ENCODE measurements at places on chromosomes 2 and 18.

- no peak for DNase-seq
Measured at GRCh38 chr18:24632158-24632988, 171.9 kb downstream of the HRH4 start.

DNA sequence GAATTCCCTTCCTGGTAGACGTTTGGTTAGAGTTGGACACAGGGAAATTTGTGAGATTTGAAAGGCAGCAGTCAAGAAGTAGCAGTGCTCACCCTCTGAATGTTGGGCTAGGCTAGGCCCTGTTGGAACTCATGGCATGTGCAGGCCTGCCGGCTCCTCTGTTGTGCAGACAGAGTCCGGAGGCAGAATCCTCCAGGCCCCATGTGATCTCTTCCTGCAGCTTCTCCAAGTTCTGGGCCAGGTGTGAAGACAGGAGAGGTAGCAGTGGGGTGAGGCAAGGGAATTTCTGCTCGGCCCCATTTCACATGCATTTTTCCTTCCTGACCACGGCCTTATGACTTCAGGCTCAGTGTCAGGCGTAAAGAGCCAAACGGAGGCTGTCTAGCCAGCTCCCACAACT is 36.9 kb upstream of the RAB31 start:
- DNase-seq = no peak

- DNase-seq = peak; percentile 96
Measured at GRCh38 chr2:172282944-172283343, 144.4 kb upstream of the ITGA6 start.

- DNase-seq = no peak
Measured at GRCh38 chr2:71685073-71685848, 231.9 kb downstream of the DYSF start.

DNA sequence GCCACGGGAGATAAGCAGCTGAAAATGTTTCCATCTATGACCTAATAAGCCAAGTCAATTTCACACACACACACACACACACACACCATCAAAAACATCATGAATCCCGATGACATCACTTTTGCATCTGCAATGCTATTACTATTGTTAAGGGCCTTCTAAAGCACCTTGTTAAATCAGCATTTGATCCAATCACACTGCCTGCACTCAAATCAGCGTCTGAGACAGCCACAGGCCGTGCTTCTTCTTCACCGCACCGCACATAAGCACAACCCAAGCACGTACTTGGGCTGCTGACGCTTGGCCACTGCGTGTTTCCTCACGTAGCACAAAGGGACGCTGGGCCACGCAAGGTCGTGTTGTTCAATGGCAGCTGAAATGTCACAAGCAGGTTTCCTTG is 15.8 kb upstream of the MTCL1 start:
- DNase-seq = no peak

DNA sequence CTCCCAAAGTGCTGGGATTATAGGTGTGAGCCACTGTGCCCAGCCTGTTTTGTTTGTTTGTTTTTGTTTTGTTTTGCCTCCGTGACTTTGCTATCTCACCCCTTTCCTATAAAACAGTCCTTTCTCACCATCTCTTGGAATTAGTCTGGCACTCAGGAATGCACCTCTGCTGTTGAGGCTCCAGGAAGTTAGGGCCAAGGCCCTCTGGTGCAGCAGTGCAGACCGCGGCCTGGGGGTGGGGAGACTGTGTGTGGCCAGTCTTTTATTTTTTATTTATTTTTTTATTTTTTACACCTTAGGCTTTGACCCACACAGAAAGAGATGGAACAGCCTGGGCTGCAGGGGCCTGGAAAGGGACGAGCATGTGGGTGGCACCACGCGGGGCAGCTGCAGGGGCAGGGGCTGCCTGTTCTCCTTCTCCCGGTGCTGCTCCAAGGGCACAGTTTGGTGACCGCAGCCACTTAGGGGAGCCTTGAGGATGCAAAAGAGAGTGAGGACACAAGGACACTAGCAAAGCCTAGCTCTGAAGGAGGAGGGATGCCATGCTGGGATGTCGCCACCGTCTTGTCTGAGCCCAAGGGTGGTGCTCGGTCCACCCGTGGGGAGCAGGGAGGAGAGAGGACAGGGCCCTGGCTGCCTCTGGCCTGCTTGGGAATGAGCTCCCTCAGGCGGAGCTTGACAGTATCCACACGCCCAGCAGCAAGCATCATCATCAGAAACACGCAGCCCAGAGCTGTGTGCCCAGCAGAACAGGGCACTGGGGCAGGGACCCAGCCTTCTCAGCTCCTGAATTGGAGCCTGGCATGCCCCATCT is 19.4 kb upstream of the ALPI start:
- no peak for DNase-seq

DNA sequence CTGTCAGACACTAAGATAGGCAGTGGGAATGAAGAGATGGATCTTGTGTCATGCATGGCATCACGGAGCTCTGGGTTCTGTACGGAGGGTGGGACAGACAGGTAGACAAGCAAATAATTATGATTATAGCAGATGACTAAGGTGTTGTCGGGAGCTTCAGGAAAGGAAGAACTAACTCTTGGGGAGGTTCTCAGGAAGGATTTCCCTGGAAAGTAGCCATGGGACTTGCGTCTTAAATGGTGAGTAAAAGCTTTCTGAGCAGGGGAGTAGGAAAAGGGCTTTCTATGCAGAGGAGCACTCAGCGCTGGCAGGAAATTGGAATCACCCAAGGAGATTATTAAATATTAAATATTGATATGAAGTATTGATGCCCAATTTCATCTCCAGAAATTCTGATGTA is 35.5 kb downstream of the ATOH8 start:
- DNase-seq = no peak

DNA sequence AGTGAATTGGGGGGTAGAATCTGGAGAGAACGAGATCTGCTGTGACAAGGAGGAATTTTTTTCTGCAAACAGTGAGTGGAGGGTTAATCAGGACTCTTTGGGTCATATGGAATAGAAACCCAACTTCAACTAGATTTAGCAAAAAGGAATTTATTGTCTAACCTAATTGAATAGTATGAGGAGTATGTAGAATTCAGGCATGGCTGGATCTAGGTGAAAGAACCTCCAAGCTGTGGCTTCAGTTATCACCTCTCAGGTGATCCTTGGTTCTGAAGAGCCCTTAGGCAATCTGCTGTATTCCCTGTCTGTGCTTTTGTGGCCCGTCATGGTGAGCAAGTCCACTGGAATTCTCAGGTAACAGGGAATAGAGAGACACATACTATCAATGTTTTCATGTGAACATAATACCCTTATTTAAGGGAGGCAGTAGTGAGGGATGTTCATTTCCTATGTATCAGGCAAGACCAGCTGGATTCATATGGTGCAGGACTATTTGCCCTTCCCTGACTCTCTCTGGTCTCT is 164.7 kb downstream of the ALPK2 start:
- DNase-seq = no peak

DNA sequence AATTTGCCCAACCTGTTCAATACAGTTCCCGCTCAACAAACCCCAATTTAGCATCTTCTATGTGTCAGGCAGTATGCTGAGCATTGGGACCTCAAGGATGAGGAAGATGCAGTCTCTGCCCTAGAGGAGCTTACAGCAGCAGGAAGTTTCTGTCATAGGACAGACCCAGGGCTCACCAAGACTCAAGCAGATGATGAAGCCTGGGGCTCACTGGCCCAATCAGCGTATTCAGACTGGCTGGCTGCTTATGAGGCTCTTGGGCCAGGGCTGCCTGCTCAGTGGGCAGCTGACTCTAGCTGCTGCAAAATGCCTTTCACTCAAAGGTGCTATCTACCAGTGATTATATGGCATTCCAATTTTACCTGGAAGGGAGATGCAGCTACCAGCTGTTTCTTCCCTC is 2.1 kb downstream of the FAM178B start:
- DNase-seq = no peak

Data from HFFc6 (cell line).